ENCODE measurements at places on chromosomes 7 and 10.

DNA sequence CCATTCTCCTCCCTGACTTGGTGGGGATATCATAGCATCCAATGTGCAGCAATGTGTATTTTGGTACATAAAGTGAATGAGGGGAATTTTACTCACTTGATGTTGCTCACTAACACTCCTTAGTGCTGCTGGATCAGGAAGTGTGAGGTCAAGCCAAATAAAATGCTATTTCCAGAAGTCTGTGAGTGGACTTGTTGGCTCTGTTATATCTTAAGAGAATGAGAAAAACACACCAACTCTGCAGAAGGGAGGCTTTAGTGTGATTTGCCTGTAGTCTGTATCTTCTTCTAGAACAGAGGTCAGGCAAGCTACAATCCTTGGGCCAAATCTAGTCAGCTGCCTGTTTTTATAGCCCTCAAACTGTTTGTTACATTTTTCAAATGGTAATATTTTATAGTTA lies 154.3 kb downstream of the POLR1F start:
- no peak for DNase-seq

DNA sequence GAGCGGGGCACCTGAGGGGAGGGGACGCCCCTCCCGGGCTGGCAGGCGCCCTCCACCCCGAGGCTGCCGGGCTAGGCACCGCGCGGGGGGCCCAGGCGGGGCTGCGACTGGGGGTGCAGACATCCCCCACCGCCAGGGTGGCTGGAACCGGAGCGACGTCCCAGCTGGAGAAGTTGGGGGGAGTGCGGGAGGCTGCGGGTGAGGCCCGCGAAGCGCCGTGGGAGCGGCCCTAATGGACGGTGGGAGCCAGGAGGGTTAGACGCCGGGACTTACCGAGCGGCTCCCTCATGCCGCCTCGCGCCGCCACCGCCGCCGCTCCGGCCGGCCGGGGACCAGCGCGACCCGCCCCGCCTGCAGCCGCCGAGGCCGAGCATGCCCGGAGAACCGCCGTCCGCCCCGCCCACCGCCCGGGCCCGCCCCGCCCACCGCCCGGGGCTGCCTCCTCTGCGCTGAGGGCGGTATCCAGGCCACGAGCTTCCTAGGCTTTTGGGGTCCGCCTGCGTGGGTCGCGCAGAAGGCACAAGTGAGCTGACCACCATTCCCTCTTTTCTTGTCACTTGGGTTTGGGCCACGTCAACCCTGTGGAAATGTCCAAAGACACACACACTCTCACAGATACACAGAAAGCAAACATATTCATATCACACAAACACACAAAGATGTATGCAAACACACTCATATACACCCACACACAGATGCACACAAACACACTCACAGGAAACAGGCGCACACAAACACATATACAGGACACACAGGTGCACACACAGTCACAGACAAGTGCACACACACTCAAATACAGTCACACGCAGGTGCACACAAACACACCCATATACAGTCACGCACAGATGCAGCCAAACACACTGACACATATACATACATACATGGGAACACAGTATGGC lies at the start of gene JCAD:
Gene JCAD (minus strand): TSS at position 378 of the 899 bp plus-strand sequence. CDS start 11,774 bp downstream, outside the sequence.
- DNase-seq: no peak

DNA sequence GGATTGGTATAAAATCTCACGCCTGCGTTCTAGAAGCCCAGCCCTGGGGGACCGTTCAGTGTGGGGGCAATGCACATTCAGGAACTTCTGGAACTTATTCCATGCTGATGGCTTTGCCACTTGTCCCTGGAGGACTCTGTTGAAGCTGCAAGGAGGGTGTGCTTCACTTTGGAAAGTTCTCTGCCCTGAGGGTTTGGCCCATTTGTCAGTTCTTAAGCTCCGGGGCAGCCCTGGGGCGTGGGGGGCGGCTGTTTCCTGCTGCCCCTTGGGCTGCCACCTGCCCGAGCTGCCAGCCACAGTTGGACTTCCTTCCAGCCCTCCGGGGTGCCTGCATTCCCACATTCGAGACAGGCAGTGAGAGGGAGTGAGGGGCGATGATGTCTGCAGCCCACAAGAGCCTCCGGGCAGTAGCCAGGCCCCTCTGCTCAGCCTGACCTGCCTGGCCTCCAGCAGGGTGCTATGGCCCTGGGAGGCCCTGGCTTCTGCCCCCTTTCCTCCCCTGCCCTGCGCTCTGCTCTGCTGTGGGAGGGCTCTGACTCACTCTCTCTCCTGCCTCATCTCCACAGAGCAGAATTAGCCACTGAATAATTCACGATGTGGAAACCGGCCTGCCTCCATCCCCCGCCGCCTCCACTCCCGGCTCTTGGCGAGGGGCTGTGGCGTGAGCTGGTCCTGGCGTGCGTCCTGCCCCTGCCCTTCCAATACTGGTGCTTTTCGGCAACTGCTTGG lies 1.9 kb downstream of the TTYH3 start:
- peak; percentile 56 for DNase-seq

GRCh38 chr7:150430465-150431085 lies 19.9 kb upstream of the GIMAP8 start:
- DNase-seq: no peak

DNA sequence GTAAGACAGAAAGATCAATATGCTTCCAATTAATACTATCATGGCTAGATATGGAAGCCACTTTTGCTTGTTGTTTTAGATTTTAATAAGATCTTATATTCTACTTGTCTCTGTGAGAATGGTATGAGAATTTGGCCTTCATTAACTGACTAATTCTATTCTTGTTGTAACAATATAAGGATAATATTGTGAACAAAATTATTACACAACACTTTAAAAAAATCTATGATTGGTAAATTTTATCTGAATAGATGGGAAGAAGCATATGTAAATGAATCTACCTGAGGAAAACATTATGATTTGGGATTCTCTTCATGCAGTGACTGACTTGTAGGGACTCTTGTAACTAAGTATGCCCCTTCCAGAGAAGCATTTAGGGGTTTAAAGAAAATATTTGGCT lies 308.9 kb upstream of the KCND2 start:
- DNase-seq: no peak

DNA sequence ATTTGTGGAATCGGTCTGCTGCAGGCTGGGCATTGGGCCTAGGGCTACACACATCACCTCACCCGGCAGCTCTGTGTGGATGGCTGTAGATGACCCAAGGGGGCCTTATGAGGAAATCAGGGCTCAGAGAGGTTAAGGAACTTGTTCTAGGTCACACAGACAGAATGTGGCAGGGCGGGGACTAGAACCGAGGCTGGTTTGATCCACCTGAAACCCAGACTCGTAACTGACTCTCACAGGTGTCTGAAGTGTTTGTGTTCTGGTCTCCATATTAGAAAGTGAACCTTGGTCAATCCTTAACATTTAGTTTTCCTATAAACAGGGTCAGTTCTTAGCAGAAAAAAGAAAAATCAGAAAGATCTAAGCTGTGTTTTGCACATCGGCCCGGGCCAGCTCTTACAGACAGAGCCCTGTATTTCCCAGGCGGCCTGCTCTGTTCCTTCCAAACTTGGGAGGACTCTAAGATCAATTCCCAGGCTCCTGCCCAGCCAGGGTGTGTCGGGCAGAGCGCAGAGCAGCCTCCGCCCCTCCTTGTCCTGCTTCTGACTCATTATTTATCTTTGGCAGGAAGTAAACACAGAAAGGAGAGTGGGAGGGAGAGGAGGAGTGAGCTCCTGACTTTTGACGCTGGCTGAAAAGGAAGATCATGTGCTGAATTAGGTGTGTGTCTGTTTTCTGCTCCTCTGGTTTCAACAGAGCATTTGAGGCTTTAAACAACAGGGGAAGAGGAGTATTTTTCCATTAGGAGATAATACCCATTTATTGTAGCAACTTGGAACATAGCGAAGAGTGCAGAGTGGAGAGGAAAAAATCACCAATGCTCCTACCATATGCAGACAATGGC lies 74.1 kb downstream of the TACC2 start:
- no peak for DNase-seq

DNA sequence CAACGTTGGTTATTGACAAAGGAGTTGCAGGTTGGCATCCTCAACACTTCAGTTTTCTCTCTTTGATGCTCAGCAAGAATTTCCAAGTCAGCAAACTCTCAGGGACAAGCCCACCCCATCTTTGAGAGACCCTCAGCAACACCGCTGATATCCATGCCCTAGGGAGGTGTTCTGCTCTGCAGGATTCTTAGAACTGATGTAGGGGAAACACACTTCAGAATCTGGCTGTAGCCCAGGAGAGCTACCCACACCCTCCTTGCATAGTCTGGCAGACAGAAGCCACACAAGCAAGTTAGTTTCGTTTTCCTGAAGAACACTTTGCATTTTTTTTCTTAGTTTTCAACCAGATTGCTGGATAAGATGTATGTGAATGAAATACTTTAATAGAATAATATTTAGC lies 822 bp downstream of the SAMD9L start:
- peak; percentile 48 for DNase-seq

- no peak for DNase-seq
Measured at GRCh38 chr10:132912225-132912712, 30.1 kb downstream of the CFAP46 start.

GRCh38 chr7:11638011-11638774 lies 193.8 kb downstream of the THSD7A start:
- DNase-seq: no peak

DNA sequence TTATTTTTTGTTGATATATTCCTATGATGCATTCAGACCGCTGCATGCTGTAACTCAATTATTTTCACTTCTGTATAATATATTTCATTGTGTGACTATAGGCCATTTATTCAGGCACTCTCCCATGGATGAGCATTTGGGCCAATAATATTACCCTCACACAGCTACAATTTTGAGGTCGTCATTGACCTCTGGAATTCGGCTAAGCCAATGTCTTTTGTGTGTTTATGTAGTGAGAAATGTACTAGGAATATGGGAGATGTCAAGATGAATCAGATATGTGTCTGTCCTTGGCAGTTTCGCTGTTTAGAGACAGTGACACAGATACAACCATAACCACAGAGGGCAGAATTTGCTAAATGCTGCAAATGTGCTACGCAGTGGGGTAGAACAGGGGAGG lies 474.2 kb downstream of the ADRA2A start:
- DNase-seq: no peak

- no peak for DNase-seq
Measured at GRCh38 chr10:80506189-80506575, 31.5 kb upstream of the SH2D4B start.

GRCh38 chr7:154231732-154232131 lies 179.5 kb downstream of the DPP6 start:
- no peak for DNase-seq

GRCh38 chr7:102080019-102080433 lies 206.6 kb upstream of the SH2B2 start:
- no peak for DNase-seq

DNA sequence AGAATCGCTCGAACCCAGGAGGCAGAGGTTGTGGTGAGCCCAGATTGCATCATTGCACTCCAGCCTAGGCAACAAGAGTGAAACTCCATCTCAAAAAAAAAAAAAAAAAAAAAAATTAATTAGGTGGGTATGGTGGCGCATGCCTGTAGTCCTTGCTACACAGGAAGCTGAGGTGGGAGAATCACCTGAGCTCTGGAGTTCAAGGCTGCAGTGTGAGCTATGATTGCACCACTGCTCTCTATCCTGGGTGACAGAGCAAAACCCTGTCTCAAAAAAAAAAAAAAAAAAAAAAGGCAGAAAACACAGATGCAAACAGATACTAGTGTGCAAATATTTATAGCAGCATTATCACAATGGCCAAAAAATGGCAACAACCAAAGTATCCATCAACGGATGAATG lies 134.4 kb downstream of the RGS10 start:
- no peak for DNase-seq

DNA sequence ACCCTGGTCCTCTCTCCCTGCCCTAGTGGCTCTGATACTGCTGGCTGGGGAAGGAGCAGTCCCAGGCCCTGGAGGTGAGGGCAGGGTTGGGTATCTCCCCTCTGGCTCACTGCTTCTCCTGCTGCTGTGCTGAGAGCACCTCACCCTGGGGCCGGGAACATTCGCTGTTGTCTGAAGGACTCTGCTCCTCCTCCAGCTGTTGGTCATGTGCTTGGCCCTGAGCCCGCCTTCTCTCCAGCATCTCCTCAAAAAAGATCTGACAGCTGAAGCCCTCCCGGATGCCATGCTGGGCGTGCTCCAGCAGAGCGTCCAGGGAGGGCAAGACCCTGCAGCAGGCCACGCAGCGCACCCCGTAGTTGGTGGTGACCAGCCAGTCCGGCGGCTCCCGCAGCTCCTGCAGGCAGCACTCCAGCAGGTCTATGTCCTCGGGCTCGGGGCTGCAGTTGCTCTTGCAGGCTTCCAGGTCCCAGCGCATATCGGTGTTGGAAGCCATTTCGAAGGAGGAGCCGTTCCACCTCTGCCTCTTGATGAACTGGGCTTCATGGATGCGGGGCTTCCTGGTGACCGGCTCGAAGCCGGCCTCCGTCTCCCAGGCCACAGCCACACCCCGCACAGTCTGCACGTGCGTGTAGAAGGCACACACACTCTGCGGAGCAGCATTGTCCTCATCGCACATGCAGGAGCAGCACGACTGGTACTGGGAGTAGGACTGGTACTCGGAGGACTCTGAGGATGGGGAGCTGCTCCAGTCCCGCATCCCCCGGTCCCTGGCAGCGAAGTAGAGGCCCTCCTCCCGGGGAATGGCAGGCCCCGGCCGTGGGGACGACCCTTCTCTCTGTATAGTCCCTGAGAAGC lies 2.1 kb downstream of the FAM170B start:
- no peak for DNase-seq

DNA sequence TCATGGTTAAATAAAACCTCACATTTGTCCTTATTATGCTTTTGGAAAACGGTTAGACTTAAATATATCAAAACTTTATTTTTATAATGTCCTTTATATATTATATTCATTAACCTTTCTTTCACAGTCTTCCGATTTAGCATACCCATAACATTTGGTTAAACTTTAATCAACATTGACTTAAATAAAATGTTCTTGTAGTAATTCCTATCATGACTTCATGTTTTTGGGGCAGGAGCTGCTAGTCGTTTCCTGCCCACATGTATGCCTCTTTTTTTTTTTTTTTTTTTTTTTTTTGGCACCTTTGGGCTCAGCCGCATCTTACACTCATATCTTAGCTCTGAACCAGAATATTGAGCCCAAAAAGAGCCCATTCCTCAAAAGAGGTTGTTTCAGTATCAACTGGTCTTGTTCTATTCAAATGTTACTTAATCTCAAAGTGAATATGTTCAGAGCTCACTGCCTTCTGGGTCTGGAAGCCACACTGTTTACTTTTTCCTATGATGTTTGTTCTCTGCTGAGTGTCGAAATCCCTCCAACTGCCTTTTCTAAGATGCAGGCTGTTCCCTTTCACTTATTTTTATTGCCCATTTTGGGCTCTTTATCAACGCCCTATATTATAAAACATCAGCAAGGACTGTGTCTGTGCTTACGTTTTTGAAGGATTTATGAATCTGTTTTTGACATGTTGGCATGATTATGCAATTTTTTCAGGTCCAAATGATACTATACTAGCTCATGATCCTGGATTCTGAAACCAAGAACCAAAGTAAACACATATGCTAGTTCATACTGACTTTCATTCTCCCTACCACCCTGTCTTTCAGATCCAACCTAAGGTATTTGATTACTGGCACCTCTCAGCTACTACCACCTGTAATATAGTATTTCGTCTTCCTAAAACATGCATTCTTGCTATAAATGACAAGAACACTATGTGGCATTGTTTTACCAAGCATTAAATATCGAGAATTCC lies 914.4 kb downstream of the PCDH15 start:
- DNase-seq: no peak

Data from bone marrow (tissue), 2 donors.